ENCODE measurements at places on chromosomes 2 and 18.

DNA sequence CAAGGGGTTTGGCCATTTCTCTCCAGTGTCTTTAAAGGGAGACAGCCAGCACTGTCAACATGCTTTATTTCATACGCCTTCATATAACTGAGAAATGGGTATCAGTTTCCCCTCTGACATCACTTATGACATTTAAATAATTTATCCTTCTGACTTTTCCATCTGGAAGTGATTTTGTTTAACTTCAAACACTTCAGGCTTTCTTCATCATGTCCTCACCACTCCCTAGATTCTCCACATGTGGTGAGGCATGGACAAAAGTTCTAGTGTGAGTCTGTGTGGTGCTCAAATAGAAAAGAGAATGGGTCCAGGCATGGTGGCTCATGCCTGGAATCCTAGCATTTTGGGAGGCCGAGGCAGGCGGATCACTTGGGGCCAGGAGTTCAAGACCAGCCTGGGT lies 158.6 kb downstream of the TXNL1 start:
- no peak for DNase-seq

GRCh38 chr18:13525381-13526029 lies 200.9 kb downstream of the FAM210A start:
- DNase-seq = no peak

- no peak for DNase-seq
Measured at GRCh38 chr2:33897741-33898140, 298.6 kb upstream of the FAM98A start.

GRCh38 chr2:94758546-94758945 lies 112.7 kb upstream of the TEKT4 start:
- DNase-seq = no peak

DNA sequence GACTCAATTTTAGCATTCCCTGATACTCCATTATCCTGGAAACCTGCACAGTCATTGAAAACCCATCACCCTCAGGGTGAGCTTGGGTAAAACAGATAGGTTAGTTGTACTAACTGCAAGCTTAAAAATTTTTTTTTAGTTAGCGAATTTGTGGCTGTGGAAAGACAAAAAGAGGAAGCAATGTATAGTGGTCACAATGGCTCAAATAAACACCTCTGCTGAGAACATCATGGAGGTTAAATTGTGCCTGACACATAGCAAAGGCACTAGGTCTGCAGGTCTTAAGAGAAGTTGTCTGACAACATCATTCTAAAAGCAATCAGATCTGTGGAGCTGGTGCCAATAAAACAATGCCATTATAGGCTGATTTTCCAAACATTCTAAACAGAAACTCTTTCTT lies 84.4 kb upstream of the CAVIN2 start:
- DNase-seq = no peak

GRCh38 chr18:38539371-38539770 lies 973.8 kb upstream of the CELF4 start:
- DNase-seq = no peak
